ENCODE measurements at places on chromosomes 6 and 20.

DNA sequence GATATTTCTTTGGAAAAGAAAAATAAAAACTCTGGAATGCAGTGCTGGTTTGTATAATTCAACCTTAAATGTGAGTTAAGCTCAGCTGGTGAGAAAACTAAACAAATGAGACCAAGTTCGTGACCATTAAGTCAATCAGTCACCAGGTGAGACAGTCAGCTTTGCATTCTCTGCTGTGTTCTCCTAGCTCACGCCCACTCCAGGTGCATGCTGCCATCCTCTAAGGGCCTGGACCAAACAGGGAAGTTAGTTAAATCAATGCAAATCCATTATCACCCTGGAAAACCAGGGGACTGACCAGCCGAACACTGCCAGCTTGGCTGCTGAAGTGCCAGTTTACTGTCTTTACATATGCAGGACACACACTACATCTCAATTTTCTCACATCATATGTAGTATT, 7.2 kb downstream of the TPBG start:
- DNase-seq, result no peak

- no peak for DNase-seq
Observed at GRCh38 chr6:145534989-145535388, 200.3 kb downstream of the EPM2A start.

DNA sequence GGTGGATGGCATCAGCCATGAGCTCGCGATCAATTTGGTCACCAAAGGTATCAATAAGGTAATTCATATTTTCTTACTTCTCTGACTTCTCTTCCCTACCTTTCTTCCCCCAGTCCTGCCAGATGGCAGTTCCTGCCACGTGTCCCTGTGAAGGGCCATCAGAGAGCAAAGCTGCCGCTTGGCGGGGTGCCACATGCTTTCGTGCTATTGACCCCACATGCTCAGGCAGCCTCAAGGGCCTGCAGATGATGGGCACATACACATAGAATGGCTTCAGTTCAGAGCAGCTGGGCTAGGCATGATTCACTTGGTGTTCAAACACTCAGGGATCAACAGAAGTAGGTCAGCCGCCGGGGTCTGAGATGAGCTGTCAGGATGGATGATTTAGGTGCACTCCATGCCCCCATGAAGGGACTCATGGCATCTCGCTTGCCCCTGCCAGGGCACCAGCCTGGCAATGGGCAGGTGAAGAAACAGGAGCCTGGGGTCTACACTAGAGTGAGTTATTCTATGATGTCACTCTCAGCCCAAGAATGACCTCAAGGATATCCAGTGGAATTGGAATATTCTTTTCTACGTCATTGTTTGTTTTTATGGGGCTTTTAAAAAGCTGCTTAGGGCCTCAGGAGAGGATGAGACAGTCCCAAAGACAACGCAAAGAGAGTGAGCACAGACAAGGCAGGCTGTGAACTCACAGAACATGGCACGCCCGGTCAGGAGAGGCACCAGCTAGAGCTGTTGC, 25.5 kb downstream of the BANF2 start:
- DNase-seq, result no peak

DNA sequence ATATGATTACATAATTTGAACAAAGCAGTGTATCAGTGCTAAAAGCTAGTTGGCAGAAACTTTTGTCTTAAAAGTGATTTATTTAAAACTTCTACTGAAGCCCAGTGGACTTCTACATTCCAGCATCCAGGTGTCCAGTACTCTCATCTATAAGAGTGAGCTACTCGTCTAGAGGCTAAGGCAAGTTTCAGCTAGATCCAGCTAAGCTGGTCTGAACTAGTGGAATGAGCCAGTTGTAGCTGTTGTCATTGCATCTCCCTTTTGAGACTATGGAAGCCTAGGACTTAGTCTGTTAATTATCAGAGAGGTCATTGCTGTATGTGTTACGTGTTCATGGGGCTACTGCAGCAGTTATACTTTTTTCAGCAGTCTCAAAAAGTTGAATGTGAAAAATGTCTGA, 165.1 kb downstream of the ZFAND3 start:
- DNase-seq, result no peak

- DNase-seq, result no peak
Observed at GRCh38 chr20:13200767-13201500, 20.1 kb upstream of the ISM1 start.

DNA sequence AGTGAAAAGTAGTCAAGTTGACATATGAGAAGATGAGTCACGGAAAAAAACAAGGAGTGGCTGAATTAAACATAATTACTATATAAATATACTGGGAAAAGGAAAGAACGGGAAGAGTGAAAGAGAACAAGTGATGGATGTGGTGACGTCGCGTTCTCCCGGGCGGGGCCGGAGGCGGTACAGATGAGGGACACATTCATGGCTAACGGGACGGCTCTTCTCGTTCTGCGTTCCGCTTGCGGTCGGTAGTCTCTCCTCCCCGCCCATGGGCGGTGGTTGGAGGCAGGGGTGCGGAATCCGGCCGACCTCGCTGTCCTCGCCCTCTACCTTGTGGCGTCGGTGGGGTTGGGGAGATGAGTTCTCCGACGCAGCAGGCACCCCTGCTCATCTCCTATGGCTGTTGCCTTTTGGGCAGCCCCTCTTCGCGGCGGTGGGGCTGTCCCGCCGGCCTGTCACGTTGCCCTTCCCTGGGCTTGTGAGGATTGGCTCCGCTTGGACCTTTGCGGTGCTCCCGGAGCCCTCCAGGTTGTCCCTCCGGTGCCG, 22.5 kb downstream of the HLA-G start:
- no peak for DNase-seq

- no peak for DNase-seq
Observed at GRCh38 chr6:43904311-43905123, 134.5 kb downstream of the VEGFA start.

- no peak for DNase-seq
Observed at GRCh38 chr6:123810948-123811347, 7.3 kb downstream of the NKAIN2 start.

DNA sequence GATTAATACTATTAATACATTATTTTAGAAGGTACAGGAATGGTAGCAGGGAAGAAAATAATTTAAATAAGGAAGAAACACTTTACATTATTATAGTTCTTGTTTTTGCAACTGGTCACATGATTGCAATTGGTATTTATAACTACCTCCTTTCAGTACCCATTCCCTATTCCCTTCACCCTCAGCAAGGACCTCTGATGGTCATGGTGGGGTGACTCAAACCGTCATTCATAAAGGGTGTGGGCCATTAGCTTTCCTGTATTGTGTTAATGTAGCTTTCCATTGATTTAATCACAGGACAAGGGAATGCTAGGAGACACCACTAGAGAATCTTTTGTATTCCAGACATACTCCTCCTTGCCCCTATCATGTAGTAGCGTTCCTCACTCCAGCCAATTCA, 47.2 kb upstream of the TMEM244 start:
- no peak for DNase-seq

- no peak for DNase-seq
Observed at GRCh38 chr20:54517241-54517975, 42.0 kb downstream of the DOK5 start.

GRCh38 chr6:113750151-113750855, 106.8 kb upstream of the MARCKS start:
- DNase-seq, result no peak

DNA sequence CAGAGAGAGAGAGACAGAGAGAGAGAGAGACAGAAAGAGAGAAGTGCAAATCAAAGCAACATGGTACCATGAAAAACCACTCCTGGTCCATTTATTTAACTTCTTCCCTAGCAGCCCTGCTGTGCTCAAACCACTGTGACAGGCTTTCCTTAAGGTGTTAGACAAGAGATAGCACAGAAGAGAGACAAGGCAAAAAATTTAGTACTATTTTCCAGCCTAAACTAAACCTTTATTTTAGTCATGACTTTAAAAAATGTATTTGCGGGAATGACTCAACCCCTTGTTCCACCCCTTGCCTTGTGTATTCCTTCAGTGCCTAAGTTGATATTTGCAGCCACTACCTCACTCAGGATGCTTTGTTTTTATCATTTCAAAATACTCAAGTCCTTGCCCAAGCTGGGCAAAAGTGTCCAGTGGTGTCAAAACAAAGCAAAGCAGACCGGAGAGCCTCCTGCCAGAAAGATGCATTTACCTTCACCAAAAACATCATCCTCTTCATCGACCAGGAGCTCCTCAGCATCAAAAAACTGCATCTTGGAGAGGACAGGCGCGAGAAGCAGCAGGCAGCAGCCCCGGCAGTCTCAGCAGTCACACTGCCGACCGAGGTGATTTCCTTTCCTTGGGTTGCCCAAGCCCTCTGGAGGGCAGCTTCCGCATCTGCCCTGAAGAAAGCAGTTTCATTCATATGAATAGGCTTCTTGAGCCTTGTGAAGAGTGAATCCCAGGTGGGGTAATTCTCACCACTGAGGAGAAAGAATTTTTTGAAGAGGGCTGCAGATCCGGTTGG, at the start of gene RIPOR2:
TSS of gene RIPOR2 (minus strand) at position 595 of the 787 bp plus-strand sequence. CDS start at position 533, 62 bp downstream.
- DNase-seq, result no peak

GRCh38 chr20:14612391-14612790, 275.0 kb upstream of the FLRT3 start:
- no peak for DNase-seq

DNA sequence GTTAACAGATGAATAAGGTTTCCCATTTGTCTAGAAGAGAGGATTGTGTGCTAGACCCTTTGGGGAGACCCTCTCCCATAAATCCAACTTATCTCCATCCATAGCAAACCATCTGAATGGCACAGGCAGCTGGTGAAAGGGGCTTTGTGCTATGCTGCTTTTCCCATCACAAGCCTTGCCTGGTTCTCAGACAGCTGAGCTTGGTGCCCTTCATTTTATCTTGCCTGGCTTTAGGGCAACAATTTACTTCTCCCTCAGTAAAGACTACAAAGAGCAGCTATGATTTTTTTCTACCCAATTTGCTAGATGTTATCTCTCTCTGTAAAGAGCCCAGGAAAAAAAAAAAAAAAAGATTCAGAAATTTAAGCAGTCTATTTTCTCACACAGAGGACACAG, 117.0 kb upstream of the COL21A1 start:
- DNase-seq, result no peak

DNA sequence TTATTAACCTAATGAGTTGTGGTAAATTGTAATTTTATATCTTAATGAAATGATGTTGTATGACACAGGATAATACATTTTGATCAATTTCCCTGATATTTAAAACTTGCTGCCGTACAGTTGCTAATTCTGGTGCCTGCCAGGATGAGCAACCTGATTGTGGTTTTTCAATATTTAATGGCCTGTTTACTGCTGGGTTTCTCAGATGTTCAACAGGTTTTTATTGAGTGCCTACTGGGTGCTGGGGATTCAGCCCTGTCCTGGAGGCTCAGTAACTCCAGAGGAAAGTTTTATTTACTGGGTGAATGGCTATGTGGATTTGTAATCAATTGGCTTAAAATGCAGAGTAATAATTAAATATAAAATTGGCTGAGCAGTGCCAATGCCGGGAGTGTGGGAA, 8.0 kb downstream of the TOX2 start:
- DNase-seq, result no peak

- no peak for DNase-seq
Observed at GRCh38 chr6:89302195-89302770, 12.8 kb downstream of the GABRR2 start.

GRCh38 chr6:44156494-44157151, 2.0 kb upstream of the CAPN11 start:
- no peak for DNase-seq

- DNase-seq, result no peak
Observed at GRCh38 chr6:71034563-71035345, 77.9 kb upstream of the B3GAT2 start.

DNA sequence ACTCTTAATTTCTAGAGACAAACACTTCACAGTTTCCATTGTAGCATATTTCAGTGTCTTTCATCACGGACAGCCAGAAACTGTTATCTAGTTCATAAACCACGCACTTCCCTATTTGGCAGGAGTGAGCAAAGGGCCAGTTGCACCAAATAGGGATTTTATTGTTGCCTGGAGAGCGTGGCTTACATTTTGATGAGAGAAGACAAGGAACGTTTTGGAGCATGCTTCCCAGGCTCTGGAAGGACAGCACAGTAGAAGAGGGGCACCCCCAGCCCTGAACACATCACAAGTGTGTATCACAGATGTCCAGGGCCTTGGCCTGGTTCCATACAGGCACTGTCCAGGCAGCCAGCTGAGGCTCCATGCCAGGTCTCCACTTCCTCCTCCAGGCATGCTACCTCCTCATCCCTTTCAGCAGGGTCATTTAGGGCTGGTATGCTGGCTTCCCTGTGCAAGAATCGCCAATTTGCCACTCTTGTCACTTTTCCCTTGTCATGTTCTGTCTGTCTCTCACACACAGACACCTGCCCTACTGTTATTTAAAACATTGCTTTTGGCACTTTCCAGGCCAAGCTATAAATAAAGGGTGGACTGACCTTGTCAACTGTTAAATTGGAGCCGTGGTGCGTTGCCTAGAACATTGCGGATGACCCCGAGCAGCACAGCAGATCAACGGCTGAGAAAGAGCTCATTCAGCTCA, 235.0 kb upstream of the GMDS start:
- DNase-seq, result no peak

DNA sequence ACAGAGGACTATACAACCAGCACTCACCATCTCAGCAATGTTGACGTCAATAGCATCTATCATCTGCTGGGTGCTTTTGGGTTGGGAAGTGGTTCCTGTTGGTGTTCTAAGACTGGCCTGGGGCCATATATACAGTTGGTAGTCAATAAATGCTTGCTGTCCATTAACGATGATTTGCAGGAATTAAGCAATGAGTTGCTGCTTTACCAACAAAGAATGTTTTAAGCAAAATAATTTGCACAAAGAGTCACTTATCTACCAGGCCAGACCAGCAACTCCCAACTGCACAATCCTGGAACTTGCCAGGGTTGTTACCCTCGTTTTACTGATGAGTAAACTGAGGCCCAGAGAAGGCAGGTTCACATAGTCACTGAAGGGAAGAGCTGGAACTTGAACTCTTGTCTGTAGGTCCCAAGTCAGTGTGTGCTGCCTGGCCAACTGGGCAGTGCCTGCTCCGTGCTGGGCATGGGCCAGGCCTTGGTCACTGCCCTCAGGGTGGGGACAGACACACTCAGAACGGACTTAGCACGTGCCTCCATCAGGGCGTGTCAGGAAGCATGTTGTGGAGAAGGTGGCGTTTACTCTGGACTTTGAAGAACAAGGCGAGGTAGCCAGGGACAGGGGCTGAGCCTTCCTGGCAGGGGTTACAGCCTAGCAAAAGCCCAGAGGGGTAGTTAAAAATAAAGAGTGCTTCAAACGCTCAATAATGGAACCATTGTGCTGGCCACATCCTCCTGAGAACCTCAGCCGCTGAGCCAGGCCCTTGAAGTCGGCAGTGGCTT, 2.5 kb upstream of the SRC start:
- no peak for DNase-seq

GRCh38 chr20:16476032-16476431, 97.2 kb downstream of the KIF16B start:
- no peak for DNase-seq

- no peak for DNase-seq
Observed at GRCh38 chr6:13273931-13274706, 54.2 kb downstream of the TBC1D7 start.
